C1 segment of cervical spinal cord (tissue), 14 donors: ENCODE measurements at places on chromosomes 3 and 15.

- no peak for DNase-seq
These were observed 682 bp downstream of the ETFA start for GRCh38 chr15:76310475-76311099.

- DNase-seq, result no peak
These were observed 55.7 kb downstream of the EPHB1 start for GRCh38 chr3:134850761-134851160.

- no peak for DNase-seq
These were observed 13.3 kb upstream of the RBP1 start for GRCh38 chr3:139552632-139553365.

GRCh38 chr3:44289882-44290462, 48.3 kb downstream of the TOPAZ1 start:
- no peak for DNase-seq

GRCh38 chr3:61783993-61784718, 222.8 kb downstream of the PTPRG start:
- DNase-seq, result no peak

GRCh38 chr3:129226374-129226773, 23.0 kb upstream of the COPG1 start:
- peak; percentile 91 for DNase-seq

- no peak for DNase-seq
These were observed 302.2 kb upstream of the CTDSPL start for GRCh38 chr3:37559461-37559860.

- no peak for DNase-seq
These were observed 30.4 kb downstream of the COLQ start for GRCh38 chr3:15491143-15491542.

GRCh38 chr15:77457905-77458265, 37.2 kb downstream of the HMG20A start:
- no peak for DNase-seq

DNA sequence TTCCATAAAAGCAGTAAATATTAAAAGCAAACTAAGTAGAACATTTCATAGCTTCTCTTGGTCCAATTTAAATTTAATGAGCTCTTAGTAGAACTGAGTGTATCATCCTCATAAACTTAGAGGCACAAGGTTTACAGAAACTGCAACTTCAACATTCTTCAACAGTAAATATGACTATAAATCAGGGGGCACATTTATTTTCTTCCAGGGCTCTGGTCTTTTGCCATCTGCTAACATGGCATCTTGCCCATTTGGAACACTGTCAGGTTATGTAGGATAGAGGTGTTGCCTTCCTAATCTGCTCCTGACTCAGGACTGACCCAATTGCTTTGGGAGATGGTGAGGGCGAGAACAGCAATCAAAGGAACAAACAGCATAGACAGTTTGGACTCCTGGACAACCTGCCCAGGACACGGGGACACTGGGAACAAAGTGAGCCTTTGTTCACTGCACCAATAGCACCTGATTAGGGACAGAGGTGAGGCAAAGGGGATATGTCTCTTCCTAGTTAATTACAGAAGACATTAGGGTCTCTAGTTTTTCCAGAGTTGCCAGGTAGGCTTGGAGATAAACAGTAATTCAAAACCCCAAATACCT, 610.2 kb upstream of the ROBO2 start:
- DNase-seq, result no peak

DNA sequence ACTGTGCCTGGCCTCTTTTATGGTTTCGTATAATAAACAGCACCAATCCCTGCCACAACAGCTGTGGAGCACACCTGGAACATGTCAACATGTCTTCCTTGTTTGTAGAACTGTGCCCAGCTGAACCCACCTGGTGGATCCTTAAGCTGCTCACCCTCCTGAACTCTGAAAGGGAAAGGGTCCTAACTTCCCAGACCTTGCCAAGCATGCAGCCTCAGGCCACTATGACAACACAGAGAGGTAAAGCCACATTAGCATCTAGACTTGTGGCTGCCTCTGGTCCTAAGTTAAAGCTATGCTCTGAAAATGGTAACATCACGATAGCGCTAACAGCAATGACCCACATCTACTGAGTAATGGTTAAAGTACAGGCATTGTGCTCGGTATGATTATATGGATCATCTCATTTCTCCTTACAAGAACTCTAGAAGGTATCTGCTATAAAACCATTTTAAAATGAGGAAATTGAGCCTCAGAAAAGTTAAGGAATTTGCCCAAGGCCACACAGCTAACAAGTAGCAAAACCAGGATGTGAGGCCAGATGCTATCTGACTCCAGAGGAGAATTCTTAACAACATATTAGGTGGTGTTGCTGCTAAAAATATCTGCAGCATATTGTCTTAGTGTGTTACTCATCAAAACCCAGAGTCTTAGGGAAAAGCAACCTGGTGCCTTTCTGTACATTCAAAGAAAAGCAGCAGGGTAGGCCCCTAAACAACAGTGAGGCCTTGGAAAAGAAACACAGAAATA, 23.1 kb upstream of the HERC1 start:
- no peak for DNase-seq

DNA sequence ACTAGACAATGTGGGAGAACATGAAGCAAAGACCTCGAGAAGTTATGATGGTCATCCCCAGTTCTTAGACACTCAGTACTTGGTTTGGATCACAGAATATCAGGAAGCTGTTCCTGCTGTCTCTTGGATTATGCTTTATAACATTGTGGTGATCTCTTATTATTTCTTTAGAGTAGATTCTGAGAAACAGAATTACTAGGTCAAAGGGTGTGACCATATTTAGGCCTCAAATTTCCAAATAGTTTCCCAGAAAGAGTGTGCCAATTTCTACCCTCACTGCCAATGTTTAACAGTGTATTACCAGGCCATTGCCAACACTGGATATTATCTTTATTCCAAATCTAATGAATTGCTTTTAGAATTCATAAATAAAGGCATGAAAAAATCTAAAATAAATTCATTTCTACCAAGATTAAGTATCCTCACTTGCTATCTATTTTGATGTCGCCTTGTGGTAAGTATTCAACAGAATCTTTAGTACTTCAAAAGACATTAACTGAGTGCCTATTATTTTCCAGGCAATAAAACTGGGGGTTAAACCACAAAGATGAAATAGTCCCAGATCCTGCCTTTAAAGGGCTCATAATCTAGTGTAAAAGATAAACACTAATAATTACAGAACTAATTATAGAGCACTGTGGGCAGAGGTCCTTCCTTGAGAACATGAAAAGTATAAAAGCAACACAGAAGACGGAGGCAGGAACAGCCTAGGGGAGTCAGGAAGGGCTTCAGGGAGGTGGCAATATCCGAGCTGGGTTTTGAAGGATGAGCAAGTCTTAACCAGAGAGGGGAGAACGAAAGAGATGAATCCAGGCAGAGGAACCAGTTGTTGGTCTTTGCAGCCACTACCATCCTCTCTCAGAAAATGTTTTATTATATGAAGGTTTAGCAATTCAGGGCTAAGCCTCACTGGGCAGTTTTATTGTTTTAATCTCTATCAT, 86.8 kb downstream of the IGF2BP2 start:
- no peak for DNase-seq

DNA sequence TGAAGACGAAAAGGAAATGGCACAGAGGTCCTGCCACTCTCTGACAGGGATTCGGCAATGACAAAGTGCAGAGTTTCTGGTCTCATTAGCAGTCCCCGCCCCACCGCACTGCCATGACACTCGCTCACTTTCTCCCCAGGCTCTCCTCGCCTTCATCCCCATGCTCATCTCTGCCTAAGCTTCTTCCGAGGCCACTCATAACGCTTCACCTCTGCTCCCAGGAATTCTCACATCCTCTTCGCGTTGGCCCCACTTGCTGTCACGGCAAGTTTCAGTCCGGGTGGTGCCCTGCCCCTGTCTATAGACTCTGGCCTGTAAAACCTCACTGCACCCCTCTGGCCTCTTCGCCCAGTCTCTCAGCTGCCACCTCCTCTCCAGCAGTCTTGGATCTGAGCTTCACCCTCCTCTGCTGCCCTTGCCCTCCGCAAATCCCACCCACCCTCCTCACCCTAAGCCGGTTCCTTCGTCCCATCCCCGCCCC, 654 bp downstream of the RUBCN start:
- no peak for DNase-seq

DNA sequence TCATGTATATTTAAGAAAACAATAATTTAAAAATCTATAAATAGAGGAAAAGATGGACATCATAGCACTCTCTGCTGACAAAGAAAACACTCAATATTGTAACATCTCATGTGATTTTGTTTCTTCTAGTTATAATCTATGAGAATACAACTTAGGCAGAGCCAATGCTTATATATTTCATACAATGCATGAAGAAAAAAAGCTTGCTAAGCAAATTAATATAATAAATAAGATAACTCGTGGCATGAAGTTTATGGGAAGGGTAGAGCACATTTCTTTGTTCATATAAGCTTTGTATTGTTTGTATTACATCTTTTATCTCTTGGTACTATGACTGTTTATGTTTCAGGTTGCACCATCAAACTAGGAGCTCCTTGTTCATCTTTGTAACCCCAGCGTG, 7.6 kb upstream of the ANXA2 start:
- DNase-seq, result no peak

GRCh38 chr15:40762919-40763800, 708 bp upstream of the GCHFR start:
- DNase-seq, result no peak

- DNase-seq, result no peak
These were observed 11.4 kb upstream of the SLC6A6 start for GRCh38 chr3:14391033-14391432.

GRCh38 chr15:85492406-85492805, 112.0 kb downstream of the AKAP13 start:
- no peak for DNase-seq

DNA sequence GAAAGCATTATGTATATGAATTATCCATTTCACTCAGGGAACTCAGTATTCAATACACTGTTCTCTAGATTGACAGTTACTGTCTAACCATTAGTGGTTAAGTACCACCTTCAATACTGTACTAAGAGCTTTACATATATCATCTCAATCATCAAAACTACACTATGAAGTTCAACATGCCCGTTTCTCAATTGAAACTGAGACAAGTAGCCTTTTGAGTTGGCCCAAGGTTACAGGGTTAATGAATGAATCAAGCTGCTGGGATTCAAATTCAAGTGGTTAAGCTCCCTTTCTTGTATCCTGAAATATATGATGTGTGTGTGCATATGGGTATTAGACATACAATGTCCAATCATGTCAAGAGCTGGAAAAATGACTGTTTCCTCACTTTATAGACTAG, 5.8 kb downstream of the TASOR start:
- no peak for DNase-seq

- DNase-seq, result no peak
These were observed 40.3 kb upstream of the WNT5A start for GRCh38 chr3:55527361-55527760.

- peak; percentile 4 for DNase-seq
These were observed 9.7 kb upstream of the PTPN23 start for GRCh38 chr3:47370887-47371697.

DNA sequence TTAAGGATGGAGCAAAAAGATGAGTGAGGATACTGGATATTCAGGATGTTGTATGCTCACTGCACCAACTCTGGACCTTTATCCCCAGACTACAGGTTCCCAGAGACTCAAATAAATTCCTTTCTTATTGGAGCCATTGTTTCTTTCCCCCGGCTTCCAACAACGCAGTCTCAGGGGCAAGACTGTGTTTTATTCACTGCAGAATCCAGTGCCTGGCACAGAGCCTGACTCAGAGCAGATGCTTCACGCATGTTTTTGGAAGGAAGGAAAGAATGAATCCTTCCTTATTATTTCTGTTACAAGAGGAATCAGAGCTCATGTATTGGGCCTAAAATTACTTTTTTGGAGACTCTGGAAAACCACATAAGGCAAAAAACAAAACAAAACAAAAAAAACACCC, 96.0 kb upstream of the VGLL4 start:
- DNase-seq, result no peak

- DNase-seq, result no peak
These were observed 164.1 kb downstream of the SSR3 start for GRCh38 chr3:156390846-156391245.

- peak; percentile 25 for DNase-seq
These were observed 99.9 kb downstream of the ADAMTS17 start for GRCh38 chr15:100241572-100242482.

DNA sequence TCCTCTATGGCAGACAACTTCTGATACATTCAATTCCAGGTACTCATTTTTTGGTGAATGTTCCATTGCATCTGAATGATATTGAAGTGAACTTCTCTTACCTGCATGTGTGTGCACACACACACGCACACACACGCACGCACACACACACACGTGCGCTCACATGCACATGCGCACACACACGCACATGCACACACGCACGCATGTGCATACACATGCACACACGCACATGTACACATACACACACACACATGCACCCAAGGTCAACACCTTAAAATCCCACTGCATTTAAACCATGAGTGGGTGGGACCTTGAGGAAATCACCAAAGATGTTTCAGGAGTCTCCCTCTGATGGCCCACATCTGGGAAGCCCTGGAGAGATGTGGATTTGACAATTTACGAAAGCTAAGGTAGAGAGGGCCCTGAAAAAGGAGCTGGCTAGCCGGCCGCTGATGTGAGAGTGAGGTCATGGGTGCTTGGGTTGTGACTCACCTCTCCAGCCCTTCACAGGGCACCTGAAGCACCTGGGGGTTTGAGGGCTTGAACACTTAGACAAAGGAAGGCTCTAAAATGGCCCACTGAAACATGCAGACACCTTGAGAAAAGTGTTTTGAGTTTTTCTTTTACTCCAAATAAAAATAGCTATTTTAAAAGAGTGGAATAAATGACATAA, 269.1 kb upstream of the LRRFIP2 start:
- DNase-seq, result no peak

- DNase-seq, result no peak
These were observed 117.9 kb downstream of the MAP2K5 start for GRCh38 chr15:67660446-67660845.

DNA sequence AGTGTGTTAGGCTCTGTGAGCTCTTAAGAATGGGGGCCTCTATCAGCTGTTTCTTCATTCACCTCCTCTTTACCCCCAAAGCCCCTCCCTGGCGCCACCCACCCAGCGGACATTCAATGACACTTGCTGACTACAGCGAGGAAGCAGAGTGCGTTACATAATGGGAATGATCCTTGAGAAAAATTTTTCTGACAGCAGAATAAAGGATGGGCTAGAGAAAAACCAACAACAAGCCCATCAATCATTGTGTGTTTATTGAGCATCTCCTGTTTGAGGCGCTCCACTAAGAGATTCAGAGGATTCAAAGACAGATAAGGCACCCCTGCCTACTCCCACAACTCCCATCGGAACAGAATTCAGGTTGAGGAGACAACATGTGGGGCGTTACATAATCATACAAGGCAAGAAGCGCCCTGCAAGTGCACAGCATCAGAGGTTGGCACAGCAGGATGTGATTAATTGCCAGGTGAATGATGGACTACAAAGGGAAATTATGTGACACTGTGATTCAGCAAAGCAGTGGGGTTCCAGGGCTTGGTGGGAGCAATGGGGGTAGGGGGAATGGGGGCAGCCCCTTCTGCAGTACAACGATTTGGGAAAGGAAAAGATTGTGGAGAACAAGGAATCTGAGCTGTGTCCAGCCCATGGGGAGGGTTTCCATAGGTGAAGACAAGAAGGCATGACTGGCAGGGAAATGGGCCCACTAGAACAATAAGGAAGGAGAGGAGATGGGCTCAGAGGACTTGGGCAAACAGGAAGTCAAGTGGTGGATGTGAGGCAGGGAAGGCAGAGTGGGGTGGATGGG, 141.3 kb upstream of the ATP2B2 start:
- no peak for DNase-seq

- DNase-seq, result no peak
These were observed 17.7 kb upstream of the CLSTN2 start for GRCh38 chr3:139917226-139917785.

GRCh38 chr3:63089751-63090132, 188.4 kb upstream of the SYNPR start:
- DNase-seq, result no peak
